ENCODE measurements at places on chromosomes 3 and 15.

DNA sequence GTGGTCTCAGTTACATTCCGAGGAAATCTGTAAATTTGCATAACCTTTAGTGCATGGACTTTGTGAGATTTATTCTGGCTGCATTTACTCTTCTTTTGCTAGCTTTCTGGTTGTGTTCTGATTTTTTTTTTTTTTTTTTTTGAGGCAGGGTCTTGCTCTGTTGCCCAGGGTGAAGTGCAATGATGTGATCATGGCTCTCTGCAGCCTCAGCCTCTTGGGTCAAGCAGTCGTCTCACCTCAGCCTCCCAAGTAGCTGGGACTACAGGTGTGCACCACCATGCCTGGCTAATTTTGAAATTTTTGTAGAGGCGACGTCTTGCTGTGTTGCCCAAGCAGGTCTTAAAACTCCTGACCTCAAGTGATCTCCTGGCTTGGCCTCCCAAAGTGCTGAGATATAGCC lies 12.6 kb downstream of the RAB5A start:
- no peak for DNase-seq

DNA sequence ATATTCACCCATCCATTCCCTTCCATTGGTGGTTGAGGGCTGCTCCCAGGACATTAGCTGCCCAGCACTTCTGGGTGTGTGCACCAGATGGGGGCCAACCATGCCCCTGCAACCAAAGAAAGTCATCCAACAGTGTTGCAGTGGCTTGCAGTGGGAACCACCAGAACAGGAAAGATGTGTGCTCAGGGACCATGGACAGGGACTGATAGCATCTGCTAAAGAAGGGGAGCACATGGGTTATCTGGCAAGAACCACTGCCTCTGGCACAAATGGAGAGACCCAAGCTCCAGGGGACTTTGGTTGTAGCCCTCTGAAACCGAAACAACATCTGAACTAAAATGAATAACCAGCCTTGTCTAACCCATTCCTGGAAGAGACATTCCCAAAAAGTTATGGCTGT lies 8.1 kb downstream of the DCLK3 start:
- no peak for DNase-seq

- DNase-seq, result no peak
Measured at GRCh38 chr3:68483601-68484000, 448.7 kb downstream of the TAFA4 start.

- no peak for DNase-seq
Measured at GRCh38 chr3:179688850-179689249, 36.0 kb downstream of the USP13 start.

- no peak for DNase-seq
Measured at GRCh38 chr15:80697075-80697685, 2.1 kb downstream of the ABHD17C start.

- no peak for DNase-seq
Measured at GRCh38 chr15:58715266-58715917, 34.1 kb downstream of the ADAM10 start.

DNA sequence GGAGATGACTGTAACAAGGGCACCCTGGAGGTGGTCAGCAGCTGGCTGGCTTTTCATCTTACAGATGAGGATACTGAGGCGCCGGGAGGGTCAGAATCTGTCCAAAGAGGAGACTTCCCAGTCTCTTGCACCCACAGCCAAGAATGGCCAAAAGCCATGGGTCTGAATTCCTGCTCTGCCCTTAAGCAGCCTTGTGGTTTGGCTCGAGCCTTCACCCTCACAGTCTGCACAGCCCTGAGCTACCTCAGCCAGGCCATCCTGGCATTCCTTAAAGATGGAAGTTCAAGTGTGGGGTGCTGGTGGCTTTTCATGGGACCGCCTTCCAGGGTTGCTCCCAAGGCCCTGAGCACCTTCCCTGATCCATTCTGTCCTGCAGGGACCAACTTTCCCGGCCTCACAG lies 59.2 kb downstream of the CACNA2D2 start:
- no peak for DNase-seq

GRCh38 chr3:111763001-111763471 lies 96.0 kb upstream of the PHLDB2 start:
- DNase-seq, result no peak

GRCh38 chr3:197528190-197528589 lies 27.6 kb downstream of the BDH1 start:
- no peak for DNase-seq

- no peak for DNase-seq
Measured at GRCh38 chr15:59549301-59550185, 62.0 kb upstream of the GCNT3 start.

DNA sequence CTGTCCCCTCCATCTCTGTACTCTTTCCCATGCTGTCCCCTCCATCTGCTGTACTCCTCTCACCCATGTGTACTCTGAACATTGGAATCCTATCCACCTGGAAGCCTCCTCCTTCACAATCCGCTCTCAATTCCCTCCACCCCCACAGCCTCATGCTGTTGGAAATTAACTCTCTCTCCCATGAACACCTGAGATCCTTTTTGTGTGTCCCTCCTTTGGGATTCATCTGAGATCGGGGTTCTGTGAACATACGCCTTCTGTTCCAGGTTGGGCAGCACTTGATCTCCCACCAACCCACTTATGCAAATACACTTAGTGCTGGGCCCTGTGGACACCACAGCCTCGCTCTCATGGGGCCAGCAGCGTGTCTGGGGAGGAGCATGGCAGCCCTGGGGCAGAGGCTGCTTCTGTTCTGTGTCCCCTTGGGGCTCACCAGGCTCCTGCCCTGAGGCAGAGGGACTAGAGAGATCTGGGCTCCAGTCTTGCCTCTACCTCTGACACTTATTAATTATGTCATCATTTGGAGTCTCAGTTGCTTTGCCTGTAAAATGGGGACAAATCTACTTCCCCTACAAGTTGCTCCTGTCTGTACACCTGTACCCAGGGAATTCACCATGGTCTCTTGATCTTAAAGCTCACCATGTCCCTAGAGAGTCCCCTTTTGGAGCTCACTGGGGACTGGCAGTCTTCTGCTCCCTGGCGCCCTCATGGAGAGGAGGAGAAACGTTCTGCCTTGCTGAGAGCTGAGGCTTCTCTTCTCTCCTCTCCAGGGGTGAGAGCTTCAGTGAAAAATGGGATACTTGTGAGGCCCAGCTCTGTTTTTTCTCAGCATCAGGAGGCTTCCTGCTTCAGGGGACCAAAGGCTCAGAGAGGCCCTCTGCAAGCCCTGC lies 42.7 kb downstream of the ITGA11 start:
- DNase-seq, result no peak

- no peak for DNase-seq
Measured at GRCh38 chr3:13535526-13535875, 13.4 kb upstream of the FBLN2 start.

- DNase-seq, result no peak
Measured at GRCh38 chr15:101148881-101149664, 102.8 kb downstream of the CHSY1 start.

GRCh38 chr3:46990573-46991374 lies 11.3 kb downstream of the NBEAL2 start:
- no peak for DNase-seq

GRCh38 chr15:88608607-88609181 lies 12.4 kb upstream of the AEN start:
- DNase-seq, result no peak

DNA sequence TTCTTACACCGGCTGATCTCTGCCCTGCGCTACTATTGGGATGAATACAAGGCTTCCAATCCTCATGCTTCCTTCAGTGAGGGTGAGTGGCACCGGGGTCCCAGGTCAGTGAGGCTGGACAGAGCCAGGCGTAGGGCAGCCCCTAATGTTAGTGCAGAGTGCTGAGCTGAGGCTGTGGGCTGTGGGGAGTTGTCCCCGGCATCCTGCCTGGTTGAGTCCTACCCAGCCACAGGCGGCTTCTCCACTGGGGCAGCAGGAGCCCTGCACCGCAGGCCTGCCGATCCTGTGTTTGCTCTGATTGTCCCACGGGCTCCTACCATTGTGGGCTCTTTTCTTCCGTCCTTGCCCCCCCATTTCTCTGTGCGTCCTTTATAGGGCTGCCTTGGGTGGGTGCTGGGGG lies 13.3 kb downstream of the RNF123 start:
- no peak for DNase-seq

DNA sequence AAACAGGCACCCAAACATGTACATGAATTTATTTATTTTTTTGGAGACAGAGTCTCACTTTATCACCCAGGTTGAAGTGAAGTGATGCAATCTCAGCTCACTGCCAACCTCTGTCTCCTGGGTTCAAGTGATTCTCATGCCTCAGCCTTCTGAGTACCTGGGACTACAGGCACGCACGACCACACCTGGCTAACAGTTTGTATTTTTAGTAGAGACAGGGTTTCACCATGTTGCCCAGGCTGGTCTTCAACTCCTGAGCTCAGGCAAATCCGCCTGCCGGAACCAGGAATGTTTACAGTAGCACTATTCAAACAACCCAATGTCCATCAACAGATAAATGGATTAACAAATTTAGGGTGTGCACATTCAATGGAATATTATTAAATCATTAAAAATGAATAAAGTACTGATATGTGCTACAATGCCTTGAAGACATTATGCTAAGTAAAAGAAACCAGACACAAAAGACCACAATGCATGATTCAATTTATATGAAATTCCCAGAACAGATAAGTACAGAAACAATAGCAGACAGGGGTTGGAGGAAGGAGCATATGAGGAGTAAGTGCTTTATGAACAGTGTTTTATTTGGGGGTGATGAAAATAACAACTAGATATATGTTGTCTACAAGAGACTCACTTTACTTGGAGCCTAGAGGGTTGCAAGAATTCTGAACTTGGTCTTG lies 1.3 kb downstream of the LEO1 start:
- no peak for DNase-seq

DNA sequence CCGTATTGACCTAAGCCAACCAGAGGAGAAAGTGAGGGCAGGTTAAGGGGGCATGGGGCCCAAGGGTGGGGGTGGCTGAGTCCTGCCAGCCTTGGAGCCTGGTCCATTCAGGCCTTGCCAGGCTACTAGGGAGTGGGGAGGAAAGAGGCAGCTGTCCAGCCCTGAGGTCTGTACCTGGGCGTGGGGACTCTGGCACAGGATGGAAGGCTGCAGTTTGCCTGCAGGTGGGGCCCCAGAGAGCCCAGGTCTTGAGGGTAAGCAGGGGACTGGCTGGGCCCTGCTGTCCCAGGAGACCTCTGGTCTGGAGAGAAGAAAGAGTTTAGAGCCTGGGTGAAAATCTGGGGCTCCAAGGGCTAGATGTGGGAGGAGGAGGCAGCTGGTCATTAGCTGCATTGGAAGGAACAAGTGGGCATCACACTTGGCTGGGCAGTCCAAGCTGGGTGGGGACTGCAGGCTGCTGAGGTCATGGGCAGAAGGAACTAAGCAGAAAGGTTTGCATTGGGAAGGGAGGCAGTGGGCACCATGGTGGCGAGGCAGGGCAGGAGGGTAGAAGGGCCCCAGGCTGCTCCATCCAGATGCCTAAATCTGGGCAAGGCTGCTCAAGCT lies 108.4 kb downstream of the OXNAD1 start:
- DNase-seq, result no peak

- no peak for DNase-seq
Measured at GRCh38 chr15:31151301-31152233, 50.0 kb upstream of the TRPM1 start.

DNA sequence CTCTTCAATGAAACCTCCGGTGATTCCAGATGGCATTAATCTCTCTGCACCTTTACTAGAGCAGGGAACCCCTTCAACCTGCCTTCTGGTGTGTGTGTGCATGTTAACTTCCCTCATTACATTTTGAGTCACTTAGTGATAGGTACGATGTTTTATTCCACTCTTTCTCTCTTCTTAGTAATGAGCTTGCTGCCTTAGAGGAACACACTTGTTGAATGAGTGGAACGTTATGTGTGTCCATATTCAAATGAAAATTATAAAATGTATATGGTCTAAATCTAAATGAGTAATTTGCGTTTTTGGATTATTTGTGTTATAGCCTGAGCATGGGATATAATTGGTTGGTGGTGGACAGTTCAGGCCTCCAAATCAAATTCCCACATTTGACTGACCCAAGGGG lies 12.1 kb downstream of the MAP2K5 start:
- no peak for DNase-seq

DNA sequence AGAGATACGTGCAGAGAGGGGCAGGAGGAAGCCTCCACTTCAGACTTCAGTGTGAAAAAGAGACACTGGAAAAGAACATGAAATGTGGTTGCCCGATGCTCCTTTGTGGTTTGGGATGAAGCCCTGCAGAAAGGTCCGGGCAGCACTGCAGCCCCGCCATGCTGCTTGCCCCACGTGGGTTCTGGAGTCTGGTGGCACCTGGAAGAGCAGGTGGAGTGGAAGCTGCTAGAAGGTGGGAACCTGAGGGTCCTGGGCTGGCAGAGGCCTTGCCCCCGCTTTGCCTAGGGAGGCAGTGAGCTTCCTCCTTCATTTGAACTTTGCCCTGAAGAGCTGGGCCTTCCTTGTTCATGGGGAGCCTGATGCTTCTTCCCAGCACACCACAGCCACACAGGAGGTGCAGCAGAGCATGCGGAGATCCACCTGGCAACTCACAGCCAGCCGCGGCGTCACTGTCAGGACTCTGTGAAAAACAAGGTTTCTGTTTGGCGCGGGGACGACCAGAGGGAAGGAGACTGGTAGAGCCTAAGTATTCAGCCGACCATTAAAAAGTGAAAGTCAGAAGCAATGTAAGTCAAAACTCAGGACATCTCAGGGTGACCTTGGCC lies 59.0 kb downstream of the APBA2 start:
- no peak for DNase-seq

DNA sequence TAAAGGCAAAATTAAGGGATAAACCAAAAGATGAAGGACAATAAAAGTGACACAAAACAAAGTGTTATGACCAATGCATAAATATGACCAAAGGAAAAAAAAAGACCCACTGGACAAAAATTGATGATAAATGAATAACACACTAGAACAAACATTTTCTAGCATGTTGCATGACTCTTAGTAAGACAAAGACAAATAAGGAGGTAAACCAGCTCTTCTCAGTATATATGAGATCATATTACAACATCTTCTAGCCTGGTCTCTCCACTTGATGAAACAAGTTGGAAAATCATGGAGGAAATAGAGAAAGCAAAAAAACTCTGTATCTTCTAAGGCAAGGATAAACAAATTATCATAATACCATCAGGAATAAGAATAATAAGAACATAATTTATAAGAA lies 163.9 kb upstream of the GBE1 start:
- no peak for DNase-seq

DNA sequence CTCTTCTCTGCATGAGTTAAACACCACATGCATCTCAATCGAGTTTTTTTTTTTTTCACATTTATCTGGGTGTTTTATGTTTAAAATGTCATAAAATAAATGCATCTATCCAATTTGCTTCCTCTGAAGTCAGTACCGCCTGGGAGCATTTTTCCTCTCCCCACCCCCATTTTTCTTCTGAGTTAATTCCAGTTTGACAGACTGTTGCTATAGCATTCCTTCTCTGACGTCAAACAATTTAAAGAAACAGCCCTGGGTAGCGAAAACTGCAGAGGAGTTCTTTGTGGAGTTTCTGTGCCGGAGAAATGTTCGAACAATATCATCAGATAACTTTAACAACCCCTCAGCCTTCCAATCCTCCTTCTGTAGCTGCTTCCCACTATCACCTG lies 900 bp upstream of the GNB4 start:
- no peak for DNase-seq

DNA sequence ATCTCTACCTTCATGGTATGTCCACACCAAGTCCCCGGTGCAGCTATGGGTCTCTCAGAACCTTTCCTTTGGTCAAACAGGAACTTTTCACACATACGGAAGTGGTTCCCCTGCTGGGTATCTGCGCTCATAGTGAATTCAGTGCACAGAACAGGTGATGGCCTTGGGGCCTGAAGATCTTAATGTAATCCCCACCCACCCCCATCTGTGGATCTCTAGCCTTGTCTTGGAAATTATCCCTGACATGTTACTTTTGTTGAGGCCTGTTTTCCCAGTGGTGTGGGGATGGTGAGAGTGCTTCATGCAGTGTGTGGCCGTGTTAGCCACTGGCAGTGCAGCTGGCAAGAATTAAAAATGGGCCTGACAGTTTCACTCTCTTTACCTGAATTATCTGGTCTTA lies 71.9 kb upstream of the MYZAP start:
- DNase-seq, result no peak

All from stimulated activated CD8-positive, alpha-beta memory T cell treated with anti-CD3 and anti-CD28 coated beads, Interleukin-4, amount 100 ng/mL, for 1 hour (primary cell).